ENCODE measurements at places on chromosomes 12 and 14. TPM values are rescaled to one million over a fixed set of nuclear protein-coding genes. Genes with fewer than 3 reads are reported as not detected.

DNA sequence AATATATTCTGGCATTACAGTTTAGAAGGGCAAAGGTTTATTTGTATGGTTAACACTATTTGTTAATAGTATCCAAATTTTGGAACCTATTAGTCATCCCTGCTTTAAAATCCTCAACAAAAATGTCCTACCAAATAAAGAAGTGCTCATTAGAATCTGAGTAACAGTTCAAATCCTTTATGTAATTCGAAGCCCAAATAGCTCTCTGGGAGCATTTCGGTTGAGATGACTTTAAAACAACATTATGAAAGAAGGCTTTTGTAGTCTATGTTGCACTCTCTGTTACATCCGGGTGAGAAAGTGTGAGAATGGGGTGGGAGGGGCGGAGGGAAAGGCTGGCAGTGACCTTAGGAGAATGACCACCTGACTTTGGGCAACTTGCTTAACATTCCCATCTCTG is 59.7 kb downstream of the SLC38A1 start:
- H3K27me3 ChIP-seq, result no peaks in the 10 kb centered on the region
- H3K36me3 ChIP-seq, result peaks cover 26% of the 10 kb centered on the region
- no peak for DNase-seq
- H3K4me1 ChIP-seq, result peaks cover 72% of the 10 kb centered on the region

- H3K27me3 ChIP-seq, result no peaks in the 10 kb centered on the region
- DNase-seq, result no peak
- H3K4me3 ChIP-seq, result no peak overlapping the region
- no peak overlapping the region for H3K27ac ChIP-seq
Observed at GRCh38 chr12:26620907-26621306, 212.1 kb downstream of the ITPR2 start.

DNA sequence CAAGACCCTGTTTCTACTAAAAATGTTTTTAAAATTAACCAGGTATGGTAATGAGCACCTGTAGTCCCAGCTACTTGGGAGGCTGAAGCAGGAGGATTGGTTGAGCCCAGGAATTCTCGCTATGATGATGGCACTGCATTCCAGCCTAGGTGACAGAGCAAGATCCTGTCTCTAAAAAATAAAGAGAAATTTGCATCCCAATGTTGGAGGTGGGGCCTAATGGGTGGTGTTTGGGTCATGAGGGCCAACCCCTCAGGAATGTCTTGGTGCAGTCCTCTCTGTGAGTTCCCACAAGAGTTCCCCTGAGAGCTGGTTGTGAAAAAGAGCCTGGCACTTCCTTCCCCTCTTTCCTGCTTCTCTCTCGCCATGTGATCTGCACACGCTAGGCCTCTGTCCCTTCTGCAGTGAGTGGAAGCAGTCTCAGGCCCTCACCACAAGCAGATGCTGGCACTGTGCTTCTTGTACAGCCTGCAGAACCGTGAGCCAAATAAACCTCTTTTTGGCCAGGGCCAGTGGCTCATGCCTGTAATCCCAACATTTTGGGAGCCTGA is 11.3 kb downstream of the ACOT6 start:
- no peak overlapping the region for H3K4me3 ChIP-seq
- no peak for DNase-seq
- H3K36me3 ChIP-seq, result no peaks in the 10 kb centered on the region
- no peaks in the 10 kb centered on the region for H3K27me3 ChIP-seq
- H3K27ac ChIP-seq, result no peak overlapping the region

DNA sequence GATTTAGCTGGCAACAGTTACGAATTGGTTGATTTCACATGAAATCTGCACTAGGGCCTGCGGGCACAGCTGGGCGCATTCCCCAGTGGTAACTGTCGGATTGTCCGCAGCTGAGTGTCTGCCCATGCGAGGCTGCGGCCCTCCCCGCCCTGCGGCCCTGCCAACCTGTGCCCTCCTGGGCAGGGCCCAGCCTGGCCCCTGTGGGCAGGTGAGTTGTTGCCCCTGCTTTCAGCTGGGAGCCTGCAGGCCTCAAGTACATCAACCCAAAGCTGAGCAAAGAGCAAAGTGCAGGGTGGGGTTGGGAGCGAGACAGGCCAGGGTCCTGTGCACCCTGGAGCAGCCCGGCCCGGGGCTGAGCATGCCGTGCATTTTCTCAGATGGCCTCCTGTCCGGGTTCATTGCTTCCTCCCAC is 89.1 kb downstream of the ADGRD1 start:
- H3K36me3 ChIP-seq, result peaks cover 2% of the 10 kb centered on the region
- H3K4me3 ChIP-seq, result no peak overlapping the region
- H3K27ac ChIP-seq, result no peak overlapping the region
- DNase-seq, result no peak

DNA sequence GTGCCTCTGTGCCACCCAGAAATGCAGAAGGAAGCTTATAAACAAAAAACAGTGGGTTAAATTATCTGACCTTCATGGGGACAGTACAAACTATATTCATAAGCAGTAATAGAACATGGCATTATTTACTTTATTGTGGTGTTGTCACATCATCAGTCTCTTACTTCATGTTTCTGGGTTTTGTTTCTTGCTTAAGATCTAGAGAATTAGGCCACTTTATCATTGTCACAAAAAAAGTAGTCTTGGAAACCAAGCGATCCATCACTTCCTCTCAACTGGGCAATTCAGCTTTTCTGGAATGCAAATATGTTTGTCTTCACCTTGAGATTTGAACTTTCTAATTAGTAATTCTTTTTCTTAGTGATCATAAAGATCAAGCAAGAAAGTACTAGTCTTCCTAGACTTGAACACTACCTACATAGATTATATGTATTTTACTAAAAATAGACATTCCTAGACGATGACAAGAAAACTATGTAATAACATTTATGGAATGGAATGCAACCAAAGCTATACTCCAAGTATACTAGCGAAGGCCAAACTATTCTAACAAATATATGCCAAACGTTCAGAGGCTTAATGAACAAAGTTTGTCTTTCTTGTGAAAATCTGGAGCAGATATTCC is 363.4 kb downstream of the DAD1 start:
- H3K36me3 ChIP-seq, result no peaks in the 10 kb centered on the region
- no peak for DNase-seq
- no peak overlapping the region for H3K4me3 ChIP-seq
- no peaks in the 10 kb centered on the region for H3K27me3 ChIP-seq

DNA sequence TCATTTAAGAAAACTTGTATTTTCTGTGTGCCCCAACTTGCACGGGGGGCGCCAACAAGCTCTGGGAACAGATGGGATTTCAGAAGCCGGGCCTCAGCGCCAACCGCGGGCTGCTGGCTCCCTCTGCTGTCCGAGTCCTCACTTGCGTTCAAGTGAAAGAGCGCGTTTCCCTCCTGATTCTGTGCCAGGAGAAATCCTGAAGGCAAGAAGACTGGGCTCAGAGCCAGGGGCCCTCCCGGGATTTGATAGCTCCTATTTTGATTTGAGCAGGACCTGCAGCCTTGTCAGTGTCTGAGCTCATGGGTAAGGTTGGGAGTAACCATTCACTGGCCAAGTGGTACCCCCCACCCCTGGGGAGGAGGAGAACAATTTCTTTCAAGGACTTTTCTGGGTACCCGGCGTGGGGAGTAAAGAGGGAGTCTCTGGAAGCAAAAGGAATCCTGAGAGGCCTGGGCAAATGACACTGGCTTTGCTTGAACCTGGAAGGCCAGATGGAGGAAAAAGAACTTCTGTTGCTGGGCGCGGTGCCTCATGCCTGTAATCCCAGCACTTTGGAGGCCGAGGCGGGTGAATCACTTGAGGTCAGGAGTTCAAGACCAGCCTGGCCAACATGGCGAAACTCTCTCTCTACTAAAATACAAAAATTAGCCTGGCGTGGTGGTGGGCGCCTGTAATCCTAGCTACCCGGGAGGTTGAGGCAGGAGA is 179.0 kb upstream of the RGS6 start:
- peak; percentile 75 for DNase-seq
- peak overlapping the region; percentile 25 for H3K4me3 ChIP-seq
- H3K27me3 ChIP-seq, result peaks cover 6% of the 10 kb centered on the region
- peaks cover 7% of the 10 kb centered on the region for H3K36me3 ChIP-seq
- H3K4me1 ChIP-seq, result peaks cover 5% of the 10 kb centered on the region

DNA sequence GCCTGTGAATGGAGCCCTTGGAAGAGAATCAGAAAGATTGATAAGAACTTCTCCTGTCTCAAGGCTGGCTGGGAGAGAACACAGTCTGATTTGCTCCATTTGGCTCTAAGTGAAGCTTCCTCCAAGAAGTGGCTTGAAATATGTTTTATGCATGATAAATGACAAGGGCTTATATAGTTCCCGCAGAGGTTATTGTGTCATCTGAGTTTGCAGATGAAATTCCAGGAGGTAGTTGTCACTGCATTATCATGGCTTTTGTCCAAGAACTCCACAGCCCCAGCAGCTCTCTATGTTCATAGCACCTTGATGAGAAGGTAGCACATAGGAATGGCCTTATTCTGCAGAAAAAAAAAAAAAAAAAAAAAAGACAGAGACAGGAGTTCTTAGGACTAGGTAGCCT is 108.5 kb downstream of the DACT1 start:
- H3K4me1 ChIP-seq, result peaks cover 27% of the 10 kb centered on the region
- H3K36me3 ChIP-seq, result no peaks in the 10 kb centered on the region
- no peak for DNase-seq
- peaks cover 18% of the 10 kb centered on the region for H3K27me3 ChIP-seq

DNA sequence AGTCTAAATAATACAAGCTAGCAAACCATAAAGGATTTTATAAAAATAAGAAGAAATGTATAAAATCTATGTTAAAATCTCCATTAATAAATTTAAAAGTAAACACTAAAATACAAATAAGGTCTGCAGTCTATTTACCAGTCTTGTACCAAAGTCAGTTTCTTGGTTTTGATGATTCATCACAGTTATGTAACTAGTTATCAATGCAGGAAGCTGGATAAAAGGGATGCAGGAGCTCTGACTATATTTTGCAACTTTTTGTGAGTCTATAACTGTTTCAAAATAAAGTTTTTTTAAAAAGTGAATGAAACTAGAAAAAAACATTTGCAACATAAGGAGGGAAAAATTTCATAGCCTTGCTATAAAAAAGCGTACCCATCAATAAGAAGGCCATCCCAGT is 151.5 kb downstream of the DERA start:
- DNase-seq, result no peak
- no peaks in the 10 kb centered on the region for H3K36me3 ChIP-seq
- H3K27me3 ChIP-seq, result no peaks in the 10 kb centered on the region
- H3K27ac ChIP-seq, result no peak overlapping the region
- H3K4me1 ChIP-seq, result no peaks in the 10 kb centered on the region

- no peaks in the 10 kb centered on the region for H3K27me3 ChIP-seq
- no peaks in the 10 kb centered on the region for H3K36me3 ChIP-seq
- no peaks in the 10 kb centered on the region for H3K4me1 ChIP-seq
- H3K27ac ChIP-seq, result no peak overlapping the region
- H3K4me3 ChIP-seq, result no peak overlapping the region
Observed at GRCh38 chr12:77914081-77914488, 83.4 kb downstream of the NAV3 start.

DNA sequence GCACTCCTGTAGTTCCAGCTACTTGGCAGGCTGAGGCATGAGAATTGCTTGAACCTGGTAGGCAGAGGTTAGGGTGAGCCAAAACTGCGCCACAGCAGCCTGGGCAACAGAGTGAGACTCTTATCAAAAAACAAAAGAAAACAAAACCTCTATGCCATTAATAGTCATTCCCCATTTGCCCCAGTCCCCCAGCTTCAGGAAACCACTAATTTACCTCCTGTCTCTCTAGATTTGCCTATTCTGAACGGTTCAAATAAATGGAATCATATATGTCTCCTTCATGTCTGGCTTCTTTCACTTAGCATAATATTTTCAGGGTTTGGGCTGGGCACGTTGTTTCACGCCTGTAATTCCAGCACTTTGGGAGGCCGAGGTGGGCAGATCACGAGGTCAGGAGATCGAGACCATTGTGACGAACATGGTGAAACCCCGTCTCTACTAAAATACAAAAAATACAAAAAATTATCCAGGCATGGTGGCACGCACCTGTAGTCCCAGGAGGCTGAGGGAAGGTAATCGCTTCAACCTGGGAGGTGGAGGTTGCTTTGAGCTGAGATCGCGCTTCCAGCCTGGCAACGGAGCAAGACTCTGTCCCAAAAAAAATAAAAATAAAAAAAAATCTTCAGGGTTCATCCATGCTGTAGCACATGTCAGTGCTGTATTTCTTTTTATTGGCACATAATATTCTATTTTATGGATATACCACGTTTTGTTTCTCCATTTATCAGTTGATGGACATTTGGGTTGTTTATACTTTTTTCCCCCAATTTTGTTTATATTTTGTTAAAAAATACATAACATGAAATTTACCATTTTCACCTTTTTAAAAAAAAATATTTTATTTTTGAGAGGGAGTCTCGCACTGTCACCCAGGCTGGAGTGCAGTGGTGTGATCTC is 31.9 kb downstream of the KNTC1 start:
- no peak overlapping the region for H3K4me3 ChIP-seq
- H3K27ac ChIP-seq, result no peak overlapping the region
- H3K4me1 ChIP-seq, result peaks cover 5% of the 10 kb centered on the region
- no peaks in the 10 kb centered on the region for H3K27me3 ChIP-seq
- no peak for DNase-seq

DNA sequence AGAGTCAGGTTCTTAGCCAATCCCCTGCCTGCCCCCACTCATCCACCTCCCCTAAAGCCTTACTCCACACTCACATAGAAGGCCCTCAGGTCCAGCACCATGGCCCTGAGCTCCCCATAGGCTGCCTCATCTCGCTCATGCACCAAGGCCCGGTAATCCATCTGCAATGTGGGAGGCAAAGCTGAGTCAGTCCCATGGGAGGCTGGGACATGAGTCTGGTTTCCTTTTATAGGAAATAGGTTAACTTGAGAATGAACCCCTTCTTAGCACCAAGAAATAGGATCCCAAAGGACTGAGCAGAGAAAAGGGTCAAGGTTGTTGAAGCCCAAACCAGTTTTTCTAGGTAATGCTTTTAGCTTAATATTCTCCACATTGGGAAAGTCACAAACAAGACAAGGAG is 2.1 kb upstream of the EMC9 start:
- DNase-seq, result no peak
- H3K27ac ChIP-seq, result no peak overlapping the region
- peak overlapping the region; percentile 8 for H3K4me3 ChIP-seq
- peaks cover 63% of the 10 kb centered on the region for H3K4me1 ChIP-seq

GRCh38 chr14:75464626-75465025 is 36.8 kb downstream of the JDP2 start:
- no peak overlapping the region for H3K4me3 ChIP-seq
- peaks cover 12% of the 10 kb centered on the region for H3K4me1 ChIP-seq
- no peaks in the 10 kb centered on the region for H3K27me3 ChIP-seq
- H3K27ac ChIP-seq, result no peak overlapping the region
- no peaks in the 10 kb centered on the region for H3K36me3 ChIP-seq

APOF gene
- total RNA-seq, result 0.28 TPM

APOLD1 gene
- 10.4 TPM for total RNA-seq

MVK gene
- 11.5 TPM for total RNA-seq

MEG3 gene
- not detected for total RNA-seq
